Activated naive CD4-positive, alpha-beta T cell treated with anti-CD3 and anti-CD28 coated beads, Interleukin-2, amount 10 ng/mL, durations not matched to agents 7 days and 5 days (primary cell): ENCODE measurements at places on chromosomes 4 and X.
A peak's percentile ranks its signal among the peaks of the same experiment; 100 is the strongest.

- no peak overlapping the region for H3K4me3 ChIP-seq
- no peak for DNase-seq
- H3K4me1 ChIP-seq = no peaks in the 10 kb centered on the region
- H3K27ac ChIP-seq = no peak overlapping the region
- H3K27me3 ChIP-seq = no peaks in the 10 kb centered on the region
- H3K36me3 ChIP-seq = no peaks in the 10 kb centered on the region
Measured at GRCh38 chr4:84058201-84058600, 440.9 kb downstream of the NKX6-1 start.

- H3K4me3 ChIP-seq = no peak overlapping the region
- peak; percentile 31 for DNase-seq
- H3K4me1 ChIP-seq = peaks cover 32% of the 10 kb centered on the region
- H3K36me3 ChIP-seq = peaks cover 39% of the 10 kb centered on the region
Measured at GRCh38 chrX:1450361-1451161, 2.1 kb downstream of the ASMTL start.

GRCh38 chr4:991451-992296 is 1.5 kb downstream of the SLC26A1 start:
- peaks cover 8% of the 10 kb centered on the region for H3K4me1 ChIP-seq
- no peak overlapping the region for H3K4me3 ChIP-seq
- H3K27ac ChIP-seq = no peak overlapping the region

GRCh38 chr4:108213308-108213707 is 44.6 kb upstream of the LEF1 start:
- no peak for DNase-seq
- H3K36me3 ChIP-seq = peaks cover 3% of the 10 kb centered on the region

DNA sequence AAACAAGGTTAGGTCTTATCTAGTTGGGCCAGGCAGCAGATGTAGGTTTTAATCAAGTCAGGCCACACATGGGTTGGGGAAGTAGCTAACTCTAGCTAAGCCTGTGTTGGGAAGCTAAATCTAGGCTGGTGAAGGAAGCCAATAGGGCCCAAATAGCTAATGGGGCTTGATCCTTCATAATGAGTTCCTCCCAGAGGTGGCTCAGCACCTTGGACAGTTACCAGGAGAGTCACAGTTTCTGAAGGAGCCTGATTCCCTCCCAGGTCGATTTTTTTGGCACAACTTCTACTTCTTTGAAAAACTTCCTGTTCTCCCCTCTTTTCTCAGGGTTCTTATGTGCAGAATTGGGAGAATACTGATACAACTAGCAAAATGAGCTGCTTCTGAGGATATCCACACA is 242.5 kb upstream of the PRPS2 start:
- no peak overlapping the region for H3K27ac ChIP-seq
- H3K36me3 ChIP-seq = no peaks in the 10 kb centered on the region
- H3K4me1 ChIP-seq = no peaks in the 10 kb centered on the region
- H3K4me3 ChIP-seq = no peak overlapping the region
- H3K27me3 ChIP-seq = no peaks in the 10 kb centered on the region

- no peak for DNase-seq
- no peaks in the 10 kb centered on the region for H3K36me3 ChIP-seq
Measured at GRCh38 chrX:49226946-49227345, 6.2 kb downstream of the CACNA1F start.

GRCh38 chr4:75512386-75513211 is 1.6 kb downstream of the RCHY1 start:
- H3K27me3 ChIP-seq = no peaks in the 10 kb centered on the region
- H3K4me1 ChIP-seq = peaks cover 50% of the 10 kb centered on the region
- H3K36me3 ChIP-seq = peaks cover 25% of the 10 kb centered on the region
- peak overlapping the region; percentile 94 for H3K27ac ChIP-seq
- no peak for DNase-seq

DNA sequence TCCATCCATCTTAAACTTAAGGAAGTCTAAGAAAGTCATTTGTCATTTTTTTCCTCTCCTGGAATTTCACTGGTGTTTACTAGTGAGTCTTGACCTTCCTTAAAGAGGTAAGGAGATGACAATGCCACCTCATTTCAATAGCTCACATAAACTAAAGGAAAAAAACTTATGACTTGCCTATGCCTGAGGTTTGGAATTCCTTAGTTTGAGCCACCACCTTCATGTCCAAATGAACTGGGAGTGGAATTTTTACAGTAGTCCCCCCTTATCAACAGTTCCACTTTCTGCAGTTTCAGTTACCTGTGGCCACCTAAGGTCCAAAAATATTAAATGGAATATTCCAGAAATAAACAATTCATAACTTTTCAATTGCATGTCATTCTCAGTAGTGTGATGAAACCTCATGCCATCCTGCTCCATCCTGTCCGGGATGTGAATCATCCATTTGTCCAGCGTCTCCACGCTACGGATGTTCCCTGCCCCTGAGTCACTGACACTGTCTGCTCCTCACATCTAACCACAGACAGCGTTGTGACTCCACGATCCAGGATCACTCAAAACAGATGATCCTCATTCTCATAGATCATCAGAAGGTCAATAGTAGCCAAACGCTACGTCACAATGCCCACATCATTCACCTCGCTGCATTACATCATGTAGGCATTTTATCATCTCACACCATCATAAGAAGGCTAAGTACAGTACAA is 177.4 kb downstream of the SH3KBP1 start:
- no peak overlapping the region for H3K27ac ChIP-seq
- no peak overlapping the region for H3K4me3 ChIP-seq
- peaks cover 22% of the 10 kb centered on the region for H3K36me3 ChIP-seq
- H3K4me1 ChIP-seq = peaks cover 30% of the 10 kb centered on the region
- no peak for DNase-seq
- no peaks in the 10 kb centered on the region for H3K27me3 ChIP-seq

- no peak overlapping the region for H3K27ac ChIP-seq
- H3K4me3 ChIP-seq = no peak overlapping the region
- no peaks in the 10 kb centered on the region for H3K27me3 ChIP-seq
- H3K36me3 ChIP-seq = no peaks in the 10 kb centered on the region
Measured at GRCh38 chr4:187562345-187562744, 433.2 kb upstream of the ZFP42 start.

DNA sequence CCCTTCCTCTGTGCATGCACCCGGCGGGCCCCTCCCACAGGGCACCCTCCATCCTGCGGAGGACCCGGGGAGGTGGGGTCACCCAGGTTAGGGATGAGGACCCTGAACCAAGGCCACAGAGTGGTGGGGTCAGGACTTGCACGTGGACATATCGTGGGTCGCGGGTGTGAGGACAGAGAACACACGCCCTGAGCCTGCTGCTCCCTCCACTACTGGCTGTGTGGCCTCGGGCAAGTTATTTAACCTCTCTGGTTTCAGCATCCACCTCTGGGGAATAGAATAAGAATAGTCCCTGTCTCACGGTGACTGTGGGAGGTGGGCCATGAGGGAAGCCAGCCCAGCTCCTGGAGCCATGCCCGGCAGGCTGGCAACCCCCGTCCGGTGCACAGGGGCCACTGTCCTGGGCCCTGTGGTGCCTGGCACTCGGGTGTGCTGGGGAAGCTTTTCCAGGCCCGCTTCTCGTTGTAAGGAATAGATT is 5.1 kb downstream of the PSAPL1 start:
- H3K27ac ChIP-seq = no peak overlapping the region
- H3K27me3 ChIP-seq = no peaks in the 10 kb centered on the region
- peak; percentile 11 for DNase-seq
- no peak overlapping the region for H3K4me3 ChIP-seq

DNA sequence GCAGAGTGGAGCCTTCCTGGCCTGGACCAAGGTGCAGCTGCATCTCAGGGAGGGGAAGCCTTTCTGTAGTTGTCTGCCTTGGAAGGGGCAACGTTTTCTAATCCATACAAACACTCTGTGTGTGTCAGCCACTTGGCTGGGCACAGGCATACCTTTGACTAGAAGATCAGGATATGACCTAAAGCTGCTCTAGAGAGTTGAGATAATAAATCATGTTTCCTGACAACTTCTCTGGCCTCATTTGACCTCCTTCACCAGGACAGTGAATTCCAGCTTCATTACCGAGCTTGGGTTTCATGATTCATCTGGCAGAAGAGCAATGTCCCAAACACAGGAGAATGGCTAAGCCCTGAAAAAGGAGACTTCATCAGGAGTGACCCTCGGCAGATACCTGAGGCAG is 89.6 kb upstream of the KIT start:
- DNase-seq = no peak
- peaks cover 7% of the 10 kb centered on the region for H3K4me1 ChIP-seq
- no peaks in the 10 kb centered on the region for H3K36me3 ChIP-seq
- H3K27me3 ChIP-seq = peaks cover 3% of the 10 kb centered on the region
- no peak overlapping the region for H3K27ac ChIP-seq

- H3K36me3 ChIP-seq = peaks cover 57% of the 10 kb centered on the region
- no peak overlapping the region for H3K27ac ChIP-seq
- no peak for DNase-seq
- H3K4me3 ChIP-seq = no peak overlapping the region
- no peaks in the 10 kb centered on the region for H3K27me3 ChIP-seq
Measured at GRCh38 chr4:38095691-38096090, 135.5 kb downstream of the PTTG2 start.

DNA sequence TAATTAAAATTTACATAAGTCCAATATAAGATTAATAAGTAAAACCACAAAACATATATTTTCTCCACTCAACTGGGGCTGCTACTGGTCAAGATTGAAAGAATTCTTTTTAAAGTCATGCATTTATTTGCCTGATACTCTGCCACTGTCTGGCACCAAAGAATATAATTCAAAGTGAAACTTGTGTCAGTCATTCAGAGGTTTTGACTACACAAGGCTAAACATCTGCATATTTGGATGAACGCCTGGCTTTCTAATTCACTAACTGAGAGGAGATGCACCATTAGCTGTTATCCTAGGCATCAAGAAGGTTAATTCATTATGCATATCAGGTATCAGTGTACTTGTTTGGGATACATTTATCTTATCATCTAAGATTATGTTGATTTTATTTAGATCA is 598.5 kb downstream of the CENPC start:
- H3K27me3 ChIP-seq = no peaks in the 10 kb centered on the region
- H3K4me1 ChIP-seq = no peaks in the 10 kb centered on the region
- H3K27ac ChIP-seq = no peak overlapping the region
- H3K4me3 ChIP-seq = no peak overlapping the region
- no peaks in the 10 kb centered on the region for H3K36me3 ChIP-seq
- no peak for DNase-seq

DNA sequence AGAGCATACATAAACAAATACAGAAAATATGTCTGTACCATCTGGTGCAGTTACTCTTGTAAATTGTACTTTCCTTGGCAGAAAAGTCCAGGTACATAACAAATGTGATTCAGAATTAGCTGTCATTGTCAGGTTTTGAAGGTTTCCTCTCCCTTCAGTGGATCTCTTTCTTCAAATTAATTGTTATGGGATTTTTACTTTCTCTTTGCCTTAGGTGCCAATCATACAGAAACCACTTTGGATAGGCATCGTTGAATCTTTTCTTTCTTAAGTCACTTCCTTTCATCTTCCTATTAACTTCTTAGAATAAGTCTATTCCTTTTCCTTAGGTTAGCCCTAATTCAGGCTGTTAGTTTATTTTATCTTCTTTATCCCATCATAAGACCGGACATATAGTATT is 1992.1 kb upstream of the IGFBP7 start:
- no peaks in the 10 kb centered on the region for H3K27me3 ChIP-seq
- no peaks in the 10 kb centered on the region for H3K36me3 ChIP-seq
- no peak overlapping the region for H3K4me3 ChIP-seq

- no peaks in the 10 kb centered on the region for H3K27me3 ChIP-seq
- H3K4me1 ChIP-seq = peaks cover 6% of the 10 kb centered on the region
- no peak overlapping the region for H3K27ac ChIP-seq
- no peak for DNase-seq
Measured at GRCh38 chr4:67565284-67565683, 6.8 kb downstream of the STAP1 start.

DNA sequence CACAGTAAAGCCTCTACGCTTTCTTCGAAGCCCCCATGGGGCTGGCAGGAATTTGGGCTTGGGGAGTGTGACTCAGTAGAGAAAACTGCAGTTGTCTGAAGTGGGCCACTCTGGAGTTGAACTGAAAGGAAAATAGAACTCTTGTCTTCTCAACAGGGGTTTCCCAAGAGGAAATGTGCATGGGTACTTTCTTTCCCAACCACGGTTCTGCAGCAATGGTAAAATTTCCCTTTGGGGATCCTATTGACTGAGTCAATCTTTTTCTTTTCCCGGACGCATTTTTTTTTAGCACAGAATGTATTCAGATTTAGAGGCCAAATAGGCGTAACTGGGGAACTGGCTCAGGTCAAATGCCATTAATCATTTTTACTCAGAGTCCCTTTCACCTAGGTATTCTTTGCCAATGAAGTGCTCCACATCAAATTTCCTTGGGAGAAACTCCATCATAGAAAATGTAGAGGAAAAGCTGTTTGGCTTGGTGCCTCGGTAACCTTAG is 269.3 kb downstream of the STIM2 start:
- no peak overlapping the region for H3K4me3 ChIP-seq
- no peaks in the 10 kb centered on the region for H3K36me3 ChIP-seq
- H3K27me3 ChIP-seq = no peaks in the 10 kb centered on the region
- no peak for DNase-seq
- H3K27ac ChIP-seq = no peak overlapping the region

DNA sequence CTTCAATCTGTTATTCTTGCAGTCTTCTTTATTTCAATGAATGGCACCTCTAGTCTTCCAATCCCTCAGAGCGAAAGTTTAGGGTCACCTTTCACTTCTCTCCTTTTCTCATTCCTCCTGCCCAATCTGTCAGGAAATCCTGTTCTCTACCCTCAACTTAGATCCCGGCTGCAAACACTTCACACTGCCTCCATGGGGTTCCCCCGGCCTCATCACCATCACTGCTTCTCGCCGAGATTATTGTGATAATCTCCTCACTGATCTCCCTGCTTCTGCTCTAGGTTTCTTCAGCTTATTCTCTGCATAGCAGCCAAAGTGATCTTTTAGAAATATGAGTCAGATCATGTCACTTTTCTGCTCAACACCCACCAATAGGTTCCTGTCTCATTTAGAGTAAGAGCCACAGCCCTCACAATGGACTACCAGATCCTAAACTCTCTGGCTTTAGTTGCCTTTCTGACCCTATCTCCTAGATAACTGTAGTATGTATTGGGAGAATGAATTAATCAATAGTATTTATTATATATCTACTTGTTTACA is 43.6 kb upstream of the TBC1D9 start:
- no peaks in the 10 kb centered on the region for H3K4me1 ChIP-seq
- no peak overlapping the region for H3K4me3 ChIP-seq
- no peak overlapping the region for H3K27ac ChIP-seq
- H3K27me3 ChIP-seq = no peaks in the 10 kb centered on the region
- DNase-seq = no peak

DNA sequence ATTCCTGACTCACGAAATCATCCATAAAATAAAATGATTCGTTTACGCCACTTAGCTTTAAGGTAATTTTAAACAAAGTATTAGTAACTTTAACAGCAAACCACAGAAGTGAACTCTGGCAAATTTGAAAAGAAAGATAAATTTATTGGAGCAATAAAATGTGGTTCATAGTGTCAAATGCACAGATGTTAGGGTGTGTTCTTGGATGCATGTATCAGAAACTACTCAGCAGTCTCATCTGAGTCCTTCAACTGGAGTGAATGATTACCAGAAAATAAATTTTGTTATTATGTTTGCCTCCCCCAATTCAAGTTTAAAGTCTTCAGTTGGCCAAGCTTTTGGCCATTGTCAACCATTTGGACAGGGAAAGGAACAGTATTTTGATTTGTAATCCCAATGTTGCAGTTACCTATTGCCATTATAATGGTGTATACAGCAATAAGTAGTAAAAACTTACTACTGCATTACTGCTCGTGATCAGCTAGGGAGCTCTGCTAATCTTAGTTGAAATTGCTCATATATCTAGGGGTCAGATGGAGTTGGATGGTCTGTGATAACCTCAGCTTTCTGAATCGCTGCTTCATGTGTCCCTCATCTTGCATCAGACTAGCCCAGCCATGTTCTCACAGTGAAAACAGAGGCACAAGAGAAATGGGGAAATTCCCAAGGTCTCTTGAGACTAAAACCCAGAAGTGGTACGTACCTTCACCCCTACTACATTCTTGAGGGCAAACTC is 254.6 kb upstream of the KCNIP4 start:
- no peak overlapping the region for H3K27ac ChIP-seq
- no peak for DNase-seq
- no peaks in the 10 kb centered on the region for H3K36me3 ChIP-seq
